ENCODE measurements at places on chromosomes 4 and X. TPM values are rescaled to one million over a fixed set of nuclear protein-coding genes. Genes with fewer than 3 reads are reported as not detected.

DNA sequence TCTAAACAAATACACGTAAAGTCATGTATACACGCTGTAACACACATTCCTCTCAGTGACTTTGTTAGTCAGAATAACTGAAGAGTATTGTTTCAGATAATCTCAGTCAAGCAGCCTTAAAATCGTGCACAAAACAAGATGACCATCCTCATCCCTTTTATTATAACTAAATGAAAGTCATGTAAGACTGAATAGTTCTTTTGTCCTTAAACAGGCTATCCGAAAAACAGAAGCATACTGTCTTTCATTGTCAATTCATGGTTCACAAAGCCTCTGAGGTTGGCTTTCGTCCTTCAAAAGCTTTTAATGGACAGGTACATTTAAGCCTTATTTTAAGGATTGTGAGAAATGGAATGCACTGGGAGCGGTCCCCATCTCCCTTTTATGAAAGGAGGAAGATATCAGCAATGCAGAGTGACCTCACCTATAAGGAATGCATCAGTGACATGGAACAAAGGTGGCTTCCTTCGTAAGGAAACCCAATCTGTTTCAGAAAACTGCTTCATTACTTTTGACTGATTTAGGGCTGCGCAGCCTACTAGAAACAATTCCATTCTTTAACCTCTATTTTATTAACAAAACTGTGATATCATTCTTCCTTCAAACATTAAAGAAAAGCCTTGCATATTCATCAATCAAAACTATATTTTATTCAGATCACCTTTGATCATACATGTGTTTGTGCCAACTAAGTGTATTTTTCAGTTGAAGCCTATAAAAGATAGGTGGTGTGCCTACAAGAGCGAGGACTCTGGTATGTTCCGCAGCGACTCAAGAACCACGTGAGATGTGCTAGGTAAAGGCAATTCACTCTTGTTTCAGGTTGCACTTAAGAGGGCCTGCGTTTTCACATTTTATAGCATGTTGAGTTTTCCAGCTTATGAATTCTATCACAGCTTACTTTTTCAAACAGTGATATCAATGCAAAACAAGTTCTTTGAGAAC lies 19.2 kb downstream of the SH3RF1 start:
- peak; percentile 91 for DNase-seq

GRCh38 chr4:155179216-155179615 lies 29.2 kb upstream of the NPY2R start:
- peak; percentile 83 for DNase-seq

GRCh38 chr4:114103908-114104307 lies 124.5 kb upstream of the ARSJ start:
- DNase-seq = no peak

DNA sequence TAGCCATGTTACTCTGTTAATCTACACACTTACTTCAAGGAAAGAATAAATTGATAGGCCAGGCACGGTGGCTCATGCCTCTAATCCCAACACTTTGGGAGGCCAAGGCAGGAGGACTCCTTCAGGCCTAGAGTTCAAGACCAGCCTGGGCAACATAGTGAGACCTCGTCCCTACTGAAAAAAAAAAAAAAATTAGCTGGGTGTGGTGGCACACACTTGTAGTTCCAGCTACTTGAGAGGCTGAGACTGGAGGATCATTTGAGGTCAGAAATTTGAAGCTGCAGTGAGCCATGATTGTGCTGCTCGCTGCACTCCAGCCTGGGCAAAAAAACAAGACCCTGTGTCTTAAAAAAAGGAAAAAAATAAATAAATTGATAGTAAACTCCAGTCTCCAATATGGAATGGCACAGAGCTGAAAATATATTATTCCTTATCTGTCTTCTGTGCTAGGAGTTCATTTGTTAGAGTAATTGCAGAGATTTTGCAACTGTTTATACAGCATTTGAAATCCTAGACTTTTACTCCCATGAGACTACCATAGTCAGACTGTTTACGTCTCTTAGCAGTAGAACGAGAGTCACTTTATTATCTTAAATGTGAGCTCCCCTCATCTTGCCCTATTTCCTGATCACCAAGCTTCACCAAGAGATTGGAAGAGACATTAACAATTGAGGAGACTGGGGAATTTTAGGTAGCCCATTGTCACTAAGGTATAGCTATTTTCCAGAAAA lies 18.8 kb upstream of the TMEM131L start:
- no peak for DNase-seq

DNA sequence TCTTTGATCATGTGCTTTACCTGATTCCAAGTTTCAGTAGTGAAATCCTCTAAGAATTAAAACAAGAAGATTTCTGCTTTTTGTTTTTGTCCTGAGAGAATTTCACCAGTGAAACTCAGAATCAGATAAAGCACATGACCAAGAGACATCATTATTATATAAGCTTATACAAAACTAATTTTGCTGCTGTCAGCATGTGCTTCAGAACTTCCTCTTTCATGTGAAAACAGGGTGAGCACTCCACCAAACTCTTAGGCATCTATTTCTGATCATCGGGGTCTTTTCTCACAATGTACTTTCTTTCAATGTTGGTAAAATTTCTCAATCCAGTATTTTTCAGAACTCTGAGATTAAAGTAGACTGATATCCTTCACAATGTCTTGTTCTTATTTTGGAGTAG lies 152.1 kb downstream of the SLC39A8 start:
- no peak for DNase-seq

DNA sequence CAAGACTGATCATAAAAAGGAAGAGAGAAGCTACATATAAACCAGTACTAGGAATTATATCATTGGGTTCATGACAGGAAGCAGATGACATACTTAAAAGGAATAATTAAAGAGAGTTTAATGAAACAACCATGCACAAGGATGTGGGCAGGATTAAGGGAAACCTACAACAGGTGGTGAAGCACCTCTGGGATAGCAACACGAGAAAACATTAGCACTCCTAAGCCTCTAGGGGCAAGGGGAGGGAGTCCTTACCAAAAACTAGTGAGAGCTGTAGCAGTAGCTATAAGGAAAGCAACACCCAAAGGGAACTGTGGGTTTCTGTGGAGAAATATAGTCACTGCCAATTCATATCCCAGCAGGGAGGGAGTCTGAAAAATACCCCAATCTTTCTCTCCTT lies 7.2 kb upstream of the THOC2 start:
- DNase-seq = peak; percentile 11

DNA sequence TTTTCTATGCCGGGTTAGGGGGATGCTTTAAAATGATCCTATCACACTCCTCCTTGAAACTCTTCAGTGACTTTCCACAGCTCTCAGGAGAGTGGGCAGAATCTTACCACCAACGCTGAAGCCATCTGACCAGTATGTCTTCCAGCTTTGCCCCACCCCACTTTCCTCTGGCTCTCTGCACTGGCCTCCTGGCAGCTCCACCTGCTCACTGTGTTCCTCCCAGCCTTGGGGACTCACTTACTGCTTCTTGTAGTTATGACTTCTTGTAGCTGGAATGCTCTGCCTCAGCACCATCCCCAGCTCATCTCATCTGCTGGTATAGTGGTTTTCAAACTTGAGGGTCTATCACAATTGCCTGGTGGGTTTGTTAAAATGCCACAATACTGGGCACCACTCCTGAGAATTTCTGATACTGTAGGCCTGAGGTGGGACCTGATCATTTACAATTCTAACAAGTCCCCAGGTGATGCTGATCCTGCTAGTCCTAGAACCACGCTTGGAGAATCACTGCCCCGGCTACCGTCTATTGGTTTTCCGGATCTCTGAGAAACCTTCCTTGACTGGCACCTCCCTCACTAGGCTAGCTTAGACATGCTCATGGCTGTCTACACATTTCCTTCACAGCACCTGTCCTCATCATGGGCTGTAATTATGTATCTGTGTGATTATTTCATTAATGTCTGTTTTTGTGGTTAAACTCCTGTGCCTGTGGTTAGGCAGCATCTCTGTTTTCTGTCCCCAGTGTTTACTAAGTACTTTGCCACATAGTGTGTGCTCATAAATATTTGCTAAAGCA lies 152.2 kb downstream of the MGST2 start:
- DNase-seq = no peak

DNA sequence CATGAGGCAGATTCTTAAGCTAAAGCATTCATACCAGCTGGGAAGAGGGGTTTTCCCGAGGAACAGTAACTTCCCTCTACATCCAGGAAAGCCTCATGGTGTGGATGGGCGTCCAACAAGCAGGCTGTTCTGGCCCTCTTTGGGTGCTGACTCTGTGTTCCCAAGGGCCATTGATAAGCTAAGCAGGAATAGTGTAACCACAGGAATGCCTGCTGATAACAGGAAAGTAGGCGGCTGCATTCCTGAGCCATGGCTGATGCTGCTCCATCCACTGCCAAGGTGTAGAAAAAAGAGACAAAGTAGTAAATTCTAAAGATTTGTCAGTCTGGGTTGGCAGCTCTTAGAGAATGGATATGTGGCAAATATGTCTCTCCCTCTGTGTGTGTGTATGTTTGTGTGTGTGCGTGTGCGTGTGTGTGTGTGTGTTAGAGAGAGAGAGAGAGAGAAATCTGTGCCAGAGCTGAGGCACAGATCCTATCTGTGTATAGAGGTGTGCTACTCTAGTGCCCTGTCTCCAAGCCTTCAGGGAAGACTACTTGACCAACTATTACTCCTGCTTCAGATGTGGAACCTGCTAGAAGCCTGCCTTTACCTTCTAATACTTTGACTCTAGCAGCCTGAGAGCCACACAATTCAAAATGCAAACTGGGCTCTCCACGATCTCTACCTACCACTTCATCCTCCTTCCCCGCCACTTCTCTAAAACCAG lies 353.1 kb upstream of the NR3C2 start:
- DNase-seq = peak; percentile 19

DNA sequence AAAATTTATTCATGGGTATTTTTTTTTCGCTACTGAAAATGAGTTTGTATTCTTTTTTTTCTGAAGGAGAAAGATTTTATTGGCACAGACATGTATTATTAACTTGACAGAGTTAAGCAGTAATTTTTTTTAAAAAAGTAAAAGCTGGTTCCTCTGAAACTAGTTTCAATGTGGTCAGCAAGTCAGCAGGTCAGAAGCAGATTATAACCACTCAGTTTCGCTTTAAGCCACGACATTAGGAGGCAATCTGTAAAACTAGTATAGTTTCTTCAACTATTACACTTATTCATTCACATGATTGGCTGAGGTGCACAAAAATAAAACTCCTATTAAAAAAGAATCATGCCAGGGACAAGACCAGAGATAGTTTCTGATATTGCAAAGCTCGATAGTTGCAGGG lies 714.2 kb upstream of the PCDH7 start:
- no peak for DNase-seq

DNA sequence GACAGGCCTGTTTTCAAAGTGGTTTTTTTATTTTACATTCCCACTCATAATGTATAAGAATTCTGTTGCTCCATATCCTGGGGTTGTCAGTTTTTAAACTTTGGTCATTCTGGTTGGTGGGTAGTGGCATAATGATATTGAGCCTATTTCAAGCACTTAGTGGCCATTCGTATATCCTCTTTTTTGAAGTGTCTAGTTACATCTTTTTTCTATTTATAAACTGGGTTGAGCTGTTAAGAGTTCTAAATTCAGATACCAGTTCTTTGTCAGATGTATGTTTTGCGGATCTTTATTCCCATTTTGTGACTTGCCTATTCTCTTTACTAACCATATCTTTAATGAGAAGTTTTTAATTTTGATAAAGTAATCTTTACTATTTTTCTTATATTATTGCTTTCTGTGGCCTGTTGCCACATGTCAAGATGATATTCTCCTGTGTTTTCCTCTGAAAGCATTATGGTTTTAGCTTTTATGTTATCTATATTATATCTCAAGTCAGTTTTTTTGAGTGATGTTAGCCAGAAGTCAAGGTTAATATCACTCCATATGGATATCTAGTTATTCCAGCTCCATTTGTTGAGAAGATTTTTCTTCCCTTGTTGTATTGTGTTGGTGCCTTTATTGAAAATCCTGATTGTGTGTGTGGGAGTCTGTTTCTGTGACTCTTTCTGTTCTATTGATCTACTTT lies 110.9 kb downstream of the FHIP1A start:
- DNase-seq = no peak

GRCh38 chr4:181647396-181648147 lies 595.6 kb upstream of the TENM3 start:
- DNase-seq = no peak

GRCh38 chr4:40515398-40516293 lies 114.0 kb downstream of the RBM47 start:
- peak; percentile 5 for DNase-seq

GRCh38 chr4:722169-722725 lies 16.6 kb downstream of the PCGF3 start:
- DNase-seq = no peak

GRCh38 chrX:23548164-23548563 lies 119.1 kb upstream of the PRDX4 start:
- DNase-seq = peak; percentile 89

DNA sequence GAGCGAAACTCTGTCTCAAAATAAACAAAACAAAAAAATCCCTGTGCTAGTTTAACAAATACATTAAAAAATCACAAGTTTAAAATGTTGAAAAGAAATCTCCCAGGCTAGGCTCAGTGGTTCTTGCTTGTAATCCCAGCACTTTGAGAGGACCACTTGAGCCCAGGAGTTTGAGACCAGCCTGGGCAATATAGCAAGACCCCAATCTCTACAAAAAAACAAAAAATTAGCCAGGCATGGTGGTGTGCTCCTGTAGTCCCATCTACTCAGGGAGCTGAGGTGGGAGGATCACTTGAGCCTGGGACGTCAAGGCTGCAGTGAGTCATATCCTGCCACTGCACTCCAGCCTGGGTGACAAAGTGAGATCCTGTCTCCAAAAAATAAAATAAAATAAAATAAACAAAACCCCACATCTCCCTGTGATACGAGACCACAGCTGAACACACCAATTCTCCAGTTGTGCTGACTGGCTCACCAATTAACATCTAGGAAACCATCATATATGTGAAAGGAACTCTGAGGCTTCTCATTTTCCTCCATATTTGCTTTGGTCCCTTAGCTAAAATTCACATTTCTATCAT lies 7.3 kb downstream of the RPS4X start:
- peak; percentile 61 for DNase-seq

GRCh38 chrX:36422368-36422767 lies 502.8 kb downstream of the CFAP47 start:
- DNase-seq = no peak

- DNase-seq = no peak
Observed at GRCh38 chr4:47914926-47915237, 499 bp upstream of the NFXL1 start.

GRCh38 chr4:88291003-88291402 lies 6.6 kb upstream of the PPM1K start:
- peak; percentile 1 for DNase-seq

GRCh38 chrX:49069038-49069437 lies 4.8 kb downstream of the PRAF2 start:
- DNase-seq = no peak

GRCh38 chrX:100512471-100512870 lies 72.3 kb upstream of the TNMD start:
- peak; percentile 40 for DNase-seq

- no peak for DNase-seq
Observed at GRCh38 chr4:163201358-163201757, 34.7 kb upstream of the NAF1 start.

GDPD2 gene
- total RNA-seq = not detected

LIMCH1 gene
- total RNA-seq = 19.7 TPM

RHOXF2B gene
- total RNA-seq = not detected

HMGB3 gene
- total RNA-seq = 57.2 TPM

MUC7 gene
- not detected for total RNA-seq

IGBP1 gene
- 43.0 TPM for total RNA-seq

ETDB gene
- total RNA-seq = not detected

HEPH gene
- total RNA-seq = not detected

NHS gene
- total RNA-seq = 5.6 TPM

RBM10 gene
- total RNA-seq = 87.0 TPM

PCDH10 gene
- total RNA-seq = 0.23 TPM

CTAG2 gene
- not detected for total RNA-seq

PF4V1 gene
- not detected for total RNA-seq
